Activated CD8-positive, alpha-beta memory T cell treated with anti-CD3 and anti-CD28 coated beads for 36 hours (primary cell): ENCODE measurements at places on chromosomes 1 and 21. TPM values are rescaled to one million over a fixed set of nuclear protein-coding genes. Genes with fewer than 3 reads are reported as not detected.

Gene NBPF10
- total RNA-seq, result 0.82 TPM

Gene TEKT2
- not detected for total RNA-seq

Gene ZNF678
- 6.6 TPM for total RNA-seq

Gene OPTC
- not detected for total RNA-seq

Gene LRRIQ3
- 2.6 TPM for total RNA-seq

Gene KCNJ9
- total RNA-seq, result not detected

Gene TEDDM1
- total RNA-seq, result not detected

Gene FOXD2
- total RNA-seq, result 0.13 TPM

Gene DNALI1
- not detected for total RNA-seq

Gene PADI2
- not detected for total RNA-seq

Gene SPRR2F
- not detected for total RNA-seq

Gene FCGR1A
- not detected for total RNA-seq

Gene ALX3
- not detected for total RNA-seq

Gene WDR64
- not detected for total RNA-seq

Gene AMIGO1
- total RNA-seq, result 2.6 TPM

Gene TRIM45
- total RNA-seq, result 0.80 TPM

Gene PLA2G5
- total RNA-seq, result not detected

Gene SH3BP5L
- 19.9 TPM for total RNA-seq

Gene TMCO1
- 93.7 TPM for total RNA-seq

Gene DEPDC1
- total RNA-seq, result 13.0 TPM
